ENCODE measurements at places on chromosomes 13 and 19.
A peak's percentile ranks its signal among the peaks of the same experiment; 100 is the strongest.

DNA sequence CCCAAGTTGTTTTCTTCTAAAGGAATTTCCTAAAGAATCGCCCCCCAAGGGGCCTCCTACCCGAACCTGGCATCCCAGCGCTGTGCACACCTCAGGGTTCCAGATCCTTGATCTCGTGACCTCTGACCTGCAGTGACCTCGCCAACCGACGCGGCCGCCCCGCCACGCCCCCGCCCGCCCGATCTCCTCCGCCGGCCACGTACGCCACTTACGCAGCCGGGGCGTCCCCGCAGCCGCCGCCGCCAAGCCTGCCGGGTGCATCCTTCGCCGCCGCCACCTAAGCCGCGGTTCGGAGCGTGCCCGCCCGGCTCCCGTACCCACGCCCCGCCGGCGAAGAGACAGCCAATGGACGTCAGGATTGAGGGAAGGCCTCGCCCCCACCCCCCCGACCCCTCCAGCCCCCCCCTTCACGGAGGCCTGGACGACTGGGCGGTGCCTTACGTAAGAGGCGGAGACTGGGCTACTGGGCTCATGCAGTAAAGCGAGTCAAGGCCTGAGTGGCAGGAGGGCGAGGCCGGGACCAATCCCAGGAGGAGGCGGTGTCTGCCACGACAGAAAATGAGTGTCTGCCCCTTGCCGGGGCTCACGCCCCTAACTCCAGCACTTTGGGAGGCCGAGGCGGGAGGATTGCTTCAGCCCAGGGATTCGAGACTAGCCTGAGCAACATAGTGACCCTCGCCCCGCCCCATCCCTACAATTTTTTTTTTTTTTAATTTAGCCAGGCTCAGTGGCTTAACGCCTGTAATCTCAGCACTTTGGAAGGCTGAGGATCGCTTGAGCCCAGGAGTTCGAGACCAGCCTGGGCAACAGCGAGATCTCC is at the start of gene YIF1B:
Gene YIF1B (minus strand): TSS at position 291 of the 820 bp plus-strand sequence. CDS start 30 bp downstream, at position 261.
- DNase-seq, result peak; percentile 64

DNA sequence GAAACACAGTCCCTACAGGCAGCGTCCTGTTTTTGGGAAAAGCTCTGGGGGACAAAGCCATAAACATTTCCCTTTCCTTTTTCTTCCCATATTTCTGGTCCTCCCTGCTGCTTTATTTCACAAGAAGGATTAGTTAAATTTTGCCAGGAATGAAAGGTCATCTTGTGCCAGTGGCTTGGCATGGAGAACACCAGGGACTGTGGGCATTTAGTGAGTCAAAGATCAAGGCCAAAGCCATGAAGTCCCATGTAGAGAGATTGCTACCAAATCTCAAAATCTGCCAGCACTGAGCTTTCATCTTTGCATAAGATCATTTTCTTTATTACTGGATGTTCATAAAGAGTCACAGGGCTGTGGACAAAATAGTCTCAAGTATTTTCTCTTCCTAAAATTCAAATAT is 29.1 kb upstream of the SLC46A3 start:
- DNase-seq, result no peak

DNA sequence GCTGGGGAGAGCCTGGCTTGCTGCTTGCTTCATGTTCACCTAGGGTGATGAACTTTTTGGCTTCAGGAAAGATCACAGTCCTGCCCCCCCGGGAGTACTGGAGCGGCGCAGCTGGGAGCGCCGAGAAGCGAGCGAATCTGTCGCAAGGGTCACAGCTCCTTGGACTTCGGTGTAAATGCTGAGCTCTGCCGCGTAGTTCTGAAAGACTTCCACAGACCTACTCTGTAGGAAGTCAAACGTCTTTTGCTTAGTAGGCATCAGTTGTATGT is 2.7 kb downstream of the ING1 start:
- DNase-seq, result no peak

- DNase-seq, result no peak
Observed at GRCh38 chr13:29702912-29703351, 107.4 kb upstream of the SLC7A1 start.

All from cortex of kidney (tissue), 1 donor.